ENCODE measurements at places on chromosomes 2 and 18.

- no peak for DNase-seq
Observed at GRCh38 chr2:73022024-73022568, 49.4 kb downstream of the SFXN5 start.

DNA sequence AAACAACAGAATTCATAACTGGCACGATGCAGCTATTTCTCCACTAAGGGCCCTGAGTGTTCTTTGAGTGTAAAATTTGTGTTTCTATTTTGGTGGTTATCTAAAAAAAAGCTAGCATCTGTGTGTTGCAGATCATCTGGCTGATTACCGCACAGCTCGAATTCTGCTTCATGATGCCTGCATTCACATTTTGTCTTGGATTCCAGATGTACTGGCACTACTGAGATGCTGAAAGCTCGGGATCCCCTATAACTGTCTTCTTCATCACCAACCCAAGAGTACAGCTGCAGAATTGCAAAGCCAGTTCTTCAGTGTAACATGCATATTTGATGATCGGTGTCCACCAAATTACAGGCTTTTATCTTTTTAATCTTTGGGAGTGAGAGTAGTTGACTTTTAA lies 51.6 kb upstream of the ZNF532 start:
- no peak for DNase-seq

GRCh38 chr2:30741576-30741975 lies 65.7 kb downstream of the CAPN13 start:
- no peak for DNase-seq

DNA sequence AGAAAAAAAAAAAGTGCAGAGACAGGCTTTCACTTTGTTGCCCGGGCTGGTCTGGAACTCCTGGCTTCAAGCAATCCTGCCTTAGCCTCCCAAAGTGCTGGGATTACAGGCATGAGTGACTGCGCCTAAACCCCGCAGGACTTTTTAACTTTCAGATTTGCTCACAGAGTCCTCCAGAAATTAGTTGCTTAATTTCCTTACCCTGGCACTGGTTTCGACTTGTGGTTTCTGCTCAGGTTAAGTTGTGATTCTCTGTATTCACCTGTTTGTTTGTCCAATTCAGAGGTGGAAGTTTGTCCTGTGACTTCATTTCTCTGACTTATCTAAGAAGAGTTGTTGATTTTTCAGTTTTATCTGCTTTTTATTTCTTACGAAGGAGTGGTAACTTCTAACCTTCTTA lies 238.1 kb downstream of the TMEM182 start:
- DNase-seq, result no peak

- DNase-seq, result no peak
Observed at GRCh38 chr2:2405780-2406179, 74.7 kb upstream of the MYT1L start.

GRCh38 chr2:82307511-82307910 lies 2003.0 kb upstream of the LRRTM1 start:
- DNase-seq, result no peak

DNA sequence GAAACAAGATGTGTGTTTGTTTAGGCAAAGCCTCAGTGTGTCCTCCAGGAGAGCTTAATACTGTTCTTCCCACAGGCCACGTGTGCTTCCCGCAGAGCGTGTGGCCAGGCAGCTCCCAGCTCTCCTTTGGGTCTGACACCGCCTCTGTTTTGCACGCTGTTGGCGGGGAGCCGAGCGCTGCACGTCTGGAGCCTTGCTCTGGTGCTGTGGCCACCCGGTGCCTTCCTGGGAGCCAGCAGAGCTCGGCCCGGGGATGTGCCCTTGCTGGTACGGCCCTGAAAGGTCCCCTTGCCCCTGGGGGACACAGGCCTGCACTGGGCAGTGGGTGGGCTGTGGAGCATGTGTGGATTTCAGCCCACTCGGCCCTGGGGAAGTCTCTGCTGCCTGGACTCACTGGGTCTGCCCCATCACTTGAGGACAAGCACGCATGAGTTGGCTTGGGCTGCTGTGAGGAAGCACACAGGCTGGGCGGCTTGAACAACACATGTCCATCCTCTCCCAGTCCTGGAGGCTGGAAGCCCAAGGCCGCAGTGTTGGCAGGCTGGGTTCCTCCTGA lies 160.7 kb upstream of the HDAC4 start:
- DNase-seq, result no peak
